ENCODE measurements at places on chromosomes 2 and 18. TPM values are rescaled to one million over a fixed set of nuclear protein-coding genes. Genes with fewer than 3 reads are reported as not detected.

GRCh38 chr2:20540587-20541293, 93.9 kb downstream of the RHOB start:
- no peak for DNase-seq

- no peak for DNase-seq
Observed at GRCh38 chr18:49123431-49123830, 172.7 kb upstream of the SMAD7 start.

The COPS7B gene
- 27.0 TPM for polyA plus RNA-seq

DNA sequence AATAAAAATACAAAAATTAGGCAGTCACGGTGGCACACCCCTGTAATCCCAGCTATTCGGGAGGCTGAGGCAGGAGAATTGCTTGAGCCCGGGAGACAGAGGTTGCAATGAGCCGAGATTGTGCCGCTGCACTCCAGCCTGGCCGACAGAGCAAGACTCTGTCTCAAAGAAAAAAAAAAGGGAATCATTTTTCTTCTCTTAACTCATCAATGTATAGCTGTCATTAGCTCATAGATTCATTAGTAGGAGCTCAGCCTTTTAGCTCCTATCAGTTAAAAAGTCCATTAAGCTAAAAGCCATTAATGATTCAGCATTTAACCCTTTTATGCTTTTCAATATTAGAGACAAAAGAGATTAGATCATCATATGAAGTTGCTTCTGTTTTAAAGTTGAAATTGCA, 5.8 kb upstream of the NBAS start:
- no peak for DNase-seq

The CYTIP gene
- polyA plus RNA-seq, result 0.35 TPM

The SLC4A5 gene
- 0.27 TPM for polyA plus RNA-seq

GRCh38 chr2:238968616-238969384, 120.9 kb downstream of the TWIST2 start:
- DNase-seq, result no peak

The UPP2 gene
- not detected for polyA plus RNA-seq

The ARHGEF33 gene
- polyA plus RNA-seq, result 0.03 TPM

GRCh38 chr18:47873625-47874024, 56.8 kb downstream of the SMAD2 start:
- no peak for DNase-seq

- no peak for DNase-seq
Observed at GRCh38 chr2:135095591-135095990, 43.5 kb downstream of the RAB3GAP1 start.

DNA sequence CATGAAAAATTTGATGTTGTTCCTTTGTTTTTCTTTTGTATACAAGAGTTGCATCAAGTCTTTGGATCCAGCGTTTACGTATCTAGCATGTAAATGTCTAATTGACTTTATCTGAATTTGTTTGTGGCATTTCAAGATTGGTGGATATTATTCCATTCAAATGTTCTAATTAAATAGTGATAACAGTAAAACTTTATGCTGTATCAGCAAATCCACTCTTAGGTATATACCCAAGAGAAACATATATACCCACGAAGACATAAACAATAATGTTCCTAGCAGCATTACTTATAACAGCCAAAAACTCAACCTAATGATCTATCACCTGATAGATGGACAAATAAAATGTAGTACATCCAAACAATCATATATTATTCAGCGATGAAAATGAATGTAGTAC, 579.4 kb upstream of the LRATD1 start:
- no peak for DNase-seq

- no peak for DNase-seq
Observed at GRCh38 chr2:60365556-60365955, 187.9 kb downstream of the BCL11A start.

- peak; percentile 82 for DNase-seq
Observed at GRCh38 chr18:44744161-44745121, 63.8 kb downstream of the SETBP1 start.

GRCh38 chr2:150142561-150142960, 344.9 kb downstream of the RND3 start:
- DNase-seq, result no peak

- DNase-seq, result no peak
Observed at GRCh38 chr18:32742579-32742978, 30.2 kb downstream of the KLHL14 start.

The CNTNAP5 gene
- polyA plus RNA-seq, result not detected

DNA sequence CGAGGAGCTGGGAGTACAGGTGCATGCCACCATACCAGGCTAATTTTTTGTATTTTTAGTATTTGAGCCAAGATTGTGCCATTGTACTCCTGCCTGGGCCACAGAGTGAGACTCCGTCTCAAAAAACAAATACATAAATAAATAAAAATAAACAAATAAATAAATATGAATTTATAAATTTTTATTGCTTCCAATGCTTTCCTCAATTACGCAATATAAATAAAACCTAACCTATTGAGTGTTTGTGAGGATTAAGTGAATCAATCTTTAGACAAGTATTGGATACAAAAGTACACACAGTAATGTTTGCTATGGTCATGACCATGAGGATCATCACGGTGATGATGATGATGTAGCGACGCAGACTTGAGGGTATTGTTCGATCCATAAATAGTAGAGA, 257.4 kb downstream of the ASXL3 start:
- DNase-seq, result no peak

DNA sequence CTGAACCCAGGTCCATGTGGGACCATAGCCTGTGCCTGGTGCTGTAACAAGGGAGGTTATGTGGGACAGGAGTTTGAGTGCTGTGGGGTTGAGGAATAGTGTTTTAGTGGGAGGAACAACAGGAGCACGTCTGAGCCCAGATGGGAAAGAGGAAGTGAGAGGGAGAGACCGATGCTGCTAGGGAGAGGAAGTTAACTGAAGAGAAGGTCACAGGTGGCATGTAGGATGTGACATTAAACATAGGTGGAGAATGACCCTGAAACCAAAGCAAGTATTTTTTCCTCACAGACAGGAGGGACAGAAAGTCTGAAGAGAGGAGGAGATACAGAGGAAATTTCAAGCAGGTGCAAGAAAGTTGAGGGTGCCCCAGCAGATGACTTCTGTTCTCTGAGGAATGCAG, 87.8 kb downstream of the ACOXL start:
- DNase-seq, result no peak

Measured in psoas muscle (tissue), 8 donors.